ENCODE measurements at places on chromosomes 5 and 9. TPM values are rescaled to one million over a fixed set of nuclear protein-coding genes. Genes with fewer than 3 reads are reported as not detected.

GDNF gene
- polyA plus RNA-seq = 4.2 TPM

ASS1 gene
- polyA plus RNA-seq = 704 TPM

PKD2L2 gene
- 0.15 TPM for polyA plus RNA-seq

PCDHGA1 gene
- polyA plus RNA-seq = 0.30 TPM

SLC6A18 gene
- polyA plus RNA-seq = 0.03 TPM

IFNA17 gene
- not detected for polyA plus RNA-seq

PCDHGB5 gene
- polyA plus RNA-seq = 1.8 TPM

PCDHB16 gene
- polyA plus RNA-seq = 1.1 TPM

DNA sequence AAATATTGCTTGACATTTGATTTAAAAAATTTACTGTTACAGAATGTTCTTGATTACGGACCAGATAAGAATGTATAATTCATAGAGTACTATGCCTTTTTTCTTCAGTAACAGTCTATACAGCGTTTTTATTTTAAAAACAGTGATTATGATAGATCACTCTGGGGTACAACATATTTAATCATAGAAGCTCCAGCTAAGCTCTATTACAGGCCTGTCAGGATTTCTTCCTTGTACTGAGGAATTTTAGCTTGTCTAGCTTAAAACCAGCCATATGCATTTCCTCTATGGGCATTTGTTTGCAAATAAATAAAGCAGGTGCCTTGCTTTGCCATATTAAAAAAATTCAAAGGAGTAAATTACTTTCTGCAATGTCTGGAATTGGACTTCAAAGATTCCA lies 423.8 kb downstream of the BNC2 start:
- no peak for DNase-seq
- no peak overlapping the region for H3K4me3 ChIP-seq
- no peaks in the 10 kb centered on the region for H3K27me3 ChIP-seq
- H3K36me3 ChIP-seq = no peaks in the 10 kb centered on the region
- H3K4me1 ChIP-seq = no peaks in the 10 kb centered on the region
- H3K27ac ChIP-seq = no peak overlapping the region

GRCh38 chr5:16152601-16153568 lies 26.7 kb downstream of the MARCHF11 start:
- no peaks in the 10 kb centered on the region for H3K27me3 ChIP-seq
- DNase-seq = no peak
- H3K4me3 ChIP-seq = no peak overlapping the region
- H3K27ac ChIP-seq = no peak overlapping the region
- H3K36me3 ChIP-seq = no peaks in the 10 kb centered on the region

DNA sequence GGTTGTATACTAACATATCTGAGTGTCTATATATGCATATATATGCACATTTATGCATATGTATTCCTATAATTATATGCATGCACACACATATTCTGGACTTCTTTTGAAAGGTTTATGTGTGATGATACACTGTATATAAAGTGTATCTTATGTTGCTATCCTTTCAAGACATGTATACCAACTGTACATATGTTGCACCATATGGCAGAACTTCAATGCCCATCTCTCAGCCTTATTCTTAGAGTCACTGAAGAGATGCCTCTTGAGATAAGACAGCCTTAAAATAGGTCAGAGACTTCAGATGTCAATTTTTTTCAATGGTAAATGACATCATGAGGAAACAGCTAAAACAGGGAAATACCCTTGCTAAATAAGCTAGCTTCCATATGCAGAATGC lies 461.4 kb downstream of the SPATA31D1 start:
- H3K27ac ChIP-seq = no peak overlapping the region
- peaks cover 5% of the 10 kb centered on the region for H3K4me1 ChIP-seq
- H3K4me3 ChIP-seq = no peak overlapping the region

DNA sequence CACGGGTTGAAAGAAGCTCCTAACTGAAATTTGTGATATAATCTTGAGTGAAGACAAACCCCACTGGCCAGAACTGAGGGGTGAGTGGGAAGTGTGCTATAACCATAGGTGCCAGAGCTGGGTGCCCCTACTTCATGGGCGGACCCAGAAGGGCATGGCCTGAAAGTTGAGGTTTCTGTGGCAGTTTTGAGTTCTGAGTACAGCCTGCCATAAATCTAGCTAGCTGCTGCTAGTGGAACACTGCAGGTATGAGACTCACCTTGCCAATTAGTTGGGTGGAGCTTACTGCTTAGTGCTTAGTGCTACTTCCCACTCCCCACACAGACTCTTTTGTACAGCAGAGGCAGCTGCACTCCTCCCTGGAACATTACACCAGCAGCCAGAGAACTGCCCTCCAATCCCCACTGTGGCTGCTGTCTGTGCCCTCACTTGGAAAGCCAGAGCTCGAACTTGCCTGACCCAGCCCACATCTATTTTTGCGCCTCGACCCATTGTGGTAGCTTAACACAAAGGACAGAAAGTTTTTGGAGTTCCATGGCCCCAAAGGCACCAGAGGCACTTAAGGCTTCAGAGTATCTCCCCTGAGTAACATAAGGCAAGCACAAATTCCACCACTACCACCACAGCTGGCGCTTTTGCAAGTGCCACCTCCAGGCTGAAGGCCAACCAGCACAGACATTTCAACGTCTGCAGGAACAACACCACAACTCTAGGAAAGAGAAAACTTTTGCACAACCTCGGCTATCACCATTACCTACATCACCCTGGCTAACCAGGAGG lies 27.1 kb upstream of the PTGER4 start:
- no peaks in the 10 kb centered on the region for H3K36me3 ChIP-seq
- H3K27ac ChIP-seq = no peak overlapping the region
- no peak for DNase-seq
- no peaks in the 10 kb centered on the region for H3K4me1 ChIP-seq

GRCh38 chr5:26482076-26482809 lies 556.1 kb downstream of the CDH9 start:
- no peak for DNase-seq
- H3K4me1 ChIP-seq = no peaks in the 10 kb centered on the region
- H3K27me3 ChIP-seq = no peaks in the 10 kb centered on the region
- no peak overlapping the region for H3K27ac ChIP-seq
- H3K4me3 ChIP-seq = no peak overlapping the region

DNA sequence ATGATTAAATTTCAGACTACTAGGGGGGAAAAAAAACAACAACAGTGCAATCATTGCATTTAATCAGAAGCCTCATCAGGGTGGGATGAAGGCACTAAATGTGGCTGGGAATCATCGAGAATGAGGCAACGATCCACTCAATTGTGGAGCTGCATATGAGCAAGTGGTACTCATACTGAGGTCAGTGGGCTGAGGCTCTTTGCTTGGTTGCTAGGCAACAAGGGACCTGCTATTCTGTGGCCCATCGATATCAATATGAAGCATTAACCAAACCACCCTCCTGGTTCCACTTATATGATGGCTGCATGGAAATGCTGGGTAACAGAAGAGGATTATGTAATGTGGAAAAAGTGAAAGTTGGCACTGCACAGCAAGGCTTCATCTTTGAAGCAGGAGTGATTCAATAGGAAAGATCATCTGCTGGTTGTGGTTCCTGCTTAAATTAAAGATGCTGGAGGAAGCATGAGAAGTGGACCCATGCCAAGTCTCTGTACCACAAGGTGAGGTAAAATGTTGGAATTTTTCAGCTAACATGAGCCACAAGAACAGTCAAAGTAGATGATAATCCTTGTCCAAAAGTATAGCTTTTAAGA lies 159.8 kb upstream of the HMHB1 start:
- H3K27me3 ChIP-seq = no peaks in the 10 kb centered on the region
- no peak for DNase-seq
- H3K4me1 ChIP-seq = no peaks in the 10 kb centered on the region
- H3K27ac ChIP-seq = no peak overlapping the region
- H3K36me3 ChIP-seq = no peaks in the 10 kb centered on the region

- H3K4me1 ChIP-seq = no peaks in the 10 kb centered on the region
- no peak overlapping the region for H3K27ac ChIP-seq
- no peak for DNase-seq
- H3K27me3 ChIP-seq = no peaks in the 10 kb centered on the region
- no peak overlapping the region for H3K4me3 ChIP-seq
- H3K36me3 ChIP-seq = no peaks in the 10 kb centered on the region
Observed at GRCh38 chr5:120567921-120568320, 103.8 kb downstream of the PRR16 start.

DNA sequence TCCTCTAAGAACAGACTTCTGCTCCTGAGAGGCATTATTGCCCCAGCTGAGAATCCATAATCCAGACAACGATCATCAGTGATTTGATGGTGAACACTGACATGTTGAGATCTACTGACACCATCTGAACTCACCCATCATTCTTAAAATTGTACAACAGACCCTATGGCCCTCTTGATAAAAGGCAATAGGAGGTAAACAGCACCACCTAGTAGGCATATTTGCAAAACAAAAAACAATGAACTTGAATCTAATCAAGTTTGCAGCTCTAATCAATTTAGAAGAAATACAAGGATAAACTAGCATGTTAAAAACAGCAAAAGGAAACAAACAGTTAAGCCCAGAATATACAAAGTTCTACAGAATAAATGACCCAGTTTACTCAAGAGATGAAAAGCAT lies 89.6 kb downstream of the SFXN1 start:
- H3K27ac ChIP-seq = no peak overlapping the region
- H3K27me3 ChIP-seq = peaks cover 4% of the 10 kb centered on the region
- H3K4me3 ChIP-seq = no peak overlapping the region
- no peaks in the 10 kb centered on the region for H3K36me3 ChIP-seq

Measured in large intestine (tissue), 12 donors.